ENCODE measurements at places on chromosomes 7 and 10. TPM values are rescaled to one million over a fixed set of nuclear protein-coding genes. Genes with fewer than 3 reads are reported as not detected.

OR2A42 gene
- not detected for total RNA-seq

ADCY1 gene
- 0.52 TPM for total RNA-seq

TUBAL3 gene
- not detected for total RNA-seq

CRYGN gene
- not detected for total RNA-seq

DNA sequence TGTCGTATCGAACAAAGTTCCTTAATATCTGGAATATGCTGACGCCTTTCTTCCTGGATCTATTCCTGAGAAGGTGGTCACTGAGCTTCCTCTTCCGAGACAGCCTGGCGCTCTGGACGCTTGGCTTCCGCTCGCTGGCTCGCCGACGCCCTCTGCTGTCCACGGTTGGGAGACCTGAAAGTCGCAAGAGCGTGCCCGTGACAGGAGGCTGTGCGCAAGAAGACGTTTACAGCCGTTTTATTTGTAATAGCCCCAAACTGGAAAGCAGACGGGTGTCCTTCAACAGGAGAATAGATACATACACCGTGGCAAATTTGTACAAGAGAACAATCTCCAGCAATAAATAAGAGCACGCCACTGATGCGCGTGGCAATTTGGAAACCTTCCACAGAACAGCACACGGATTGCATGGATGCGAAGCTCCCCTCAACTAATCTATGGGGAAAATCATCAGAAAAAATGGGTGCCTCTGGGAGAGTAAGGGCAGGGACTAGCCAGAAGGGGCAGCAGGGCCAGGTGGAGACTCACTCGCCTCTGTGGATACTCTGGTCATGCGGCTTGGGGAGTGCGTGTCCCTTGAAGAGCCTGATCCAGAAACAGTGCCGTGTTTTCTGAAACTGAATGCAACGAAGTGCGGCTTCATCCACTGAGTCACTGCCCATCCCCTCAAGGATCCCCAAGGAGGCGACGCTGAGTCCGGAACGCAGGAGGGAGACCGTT is 41.5 kb upstream of the BNIP3 start:
- DNase-seq, result peak; percentile 54

DNA sequence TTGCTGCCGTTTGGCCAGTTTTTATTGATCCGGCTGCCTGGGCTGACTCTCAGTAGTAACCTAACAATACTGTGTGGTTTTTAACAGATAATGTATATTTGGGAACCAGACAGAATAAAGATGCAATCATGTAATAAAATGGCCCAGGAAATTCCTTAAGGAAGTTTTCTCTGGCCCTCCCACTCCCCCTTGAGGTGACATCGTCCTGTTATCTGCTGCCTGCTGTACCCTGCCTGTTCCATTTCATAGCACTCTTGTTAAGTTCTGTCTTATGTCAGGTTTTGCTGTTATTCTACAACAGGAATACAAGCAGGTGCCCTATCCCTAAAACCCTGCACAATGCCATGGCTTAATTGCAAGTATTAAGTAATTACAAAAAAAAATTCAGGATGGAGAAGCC is 12.5 kb downstream of the ITGB8 start:
- no peak for DNase-seq
